Activated T-cell treated with anti-CD3 and anti-CD28 coated beads, Interleukin-2, amount 50 U/mL, for 48 hours (primary cell): ENCODE measurements at places on chromosomes 12 and 14.

GRCh38 chr12:111056618-111057521 is 136.5 kb upstream of the MYL2 start:
- peak; percentile 73 for DNase-seq

GRCh38 chr14:61308198-61308597 is 13.2 kb upstream of the PRKCH start:
- DNase-seq = no peak

GRCh38 chr14:105974902-105975301 is 448.5 kb downstream of the TMEM121 start:
- peak; percentile 84 for DNase-seq

DNA sequence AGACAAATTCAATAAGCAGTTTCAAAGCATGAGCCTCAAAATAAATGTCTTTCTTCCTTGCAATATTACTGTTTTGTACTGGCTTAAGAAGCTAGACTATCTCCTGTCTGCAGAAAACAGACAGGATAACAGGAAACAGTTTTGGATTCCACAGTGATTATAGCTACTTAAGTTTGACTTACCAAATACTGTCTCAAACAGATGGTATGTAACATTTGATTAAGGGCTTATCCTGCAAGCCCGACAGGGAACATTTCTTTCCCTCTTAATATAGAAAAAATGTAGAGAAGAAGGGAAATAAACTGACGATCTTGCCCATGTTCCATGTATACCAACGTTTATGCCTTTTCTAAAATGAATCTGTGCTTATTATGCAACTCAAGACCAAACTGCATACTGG is 179.9 kb upstream of the EEA1 start:
- no peak for DNase-seq

DNA sequence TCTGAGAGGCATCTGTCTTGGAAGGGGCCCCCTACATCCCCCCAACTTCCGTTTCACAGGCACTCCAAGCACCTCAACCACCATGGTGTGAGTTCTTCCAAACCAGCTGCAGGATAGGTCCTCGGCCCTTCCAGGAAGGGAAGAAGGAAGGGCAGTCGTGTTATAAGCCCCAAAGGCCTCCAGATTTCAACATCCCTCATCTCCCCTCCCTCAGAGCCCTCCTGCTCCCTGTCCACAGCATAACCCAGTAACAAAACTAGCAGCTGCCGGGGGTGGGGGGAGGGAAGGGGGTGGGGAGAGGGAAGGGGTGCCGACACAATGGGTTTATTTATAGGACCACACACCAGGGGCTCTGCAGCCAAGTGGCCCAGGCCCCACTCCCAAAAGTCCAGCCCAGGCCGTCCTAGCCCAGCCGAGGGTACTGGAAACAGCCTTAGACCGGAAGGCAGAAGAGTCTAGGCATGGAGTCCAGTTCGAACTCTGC is 18.3 kb downstream of the NCKAP5L start:
- DNase-seq = no peak

GRCh38 chr14:99413172-99413571 is 67.5 kb downstream of the SETD3 start:
- no peak for DNase-seq

DNA sequence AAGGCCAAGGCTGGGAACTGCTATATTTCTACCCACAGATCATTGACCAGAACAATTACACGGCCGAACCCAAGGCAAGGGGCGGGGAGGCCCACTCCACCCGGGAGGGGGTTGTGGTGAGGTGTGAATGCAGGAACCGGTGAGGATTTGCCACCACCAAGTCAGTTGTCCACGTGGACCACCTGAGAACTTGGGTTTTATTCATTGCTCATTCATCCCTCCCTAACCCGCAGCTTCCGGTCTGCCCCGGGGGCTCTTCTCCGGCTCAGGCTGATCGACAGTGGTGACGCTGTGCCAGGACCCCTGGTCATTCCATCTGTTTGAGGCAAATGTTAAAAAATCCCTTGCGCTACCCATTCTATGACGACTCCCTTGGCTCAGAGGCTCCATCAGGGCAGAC is 127.7 kb upstream of the RTL1 start:
- no peak for DNase-seq

DNA sequence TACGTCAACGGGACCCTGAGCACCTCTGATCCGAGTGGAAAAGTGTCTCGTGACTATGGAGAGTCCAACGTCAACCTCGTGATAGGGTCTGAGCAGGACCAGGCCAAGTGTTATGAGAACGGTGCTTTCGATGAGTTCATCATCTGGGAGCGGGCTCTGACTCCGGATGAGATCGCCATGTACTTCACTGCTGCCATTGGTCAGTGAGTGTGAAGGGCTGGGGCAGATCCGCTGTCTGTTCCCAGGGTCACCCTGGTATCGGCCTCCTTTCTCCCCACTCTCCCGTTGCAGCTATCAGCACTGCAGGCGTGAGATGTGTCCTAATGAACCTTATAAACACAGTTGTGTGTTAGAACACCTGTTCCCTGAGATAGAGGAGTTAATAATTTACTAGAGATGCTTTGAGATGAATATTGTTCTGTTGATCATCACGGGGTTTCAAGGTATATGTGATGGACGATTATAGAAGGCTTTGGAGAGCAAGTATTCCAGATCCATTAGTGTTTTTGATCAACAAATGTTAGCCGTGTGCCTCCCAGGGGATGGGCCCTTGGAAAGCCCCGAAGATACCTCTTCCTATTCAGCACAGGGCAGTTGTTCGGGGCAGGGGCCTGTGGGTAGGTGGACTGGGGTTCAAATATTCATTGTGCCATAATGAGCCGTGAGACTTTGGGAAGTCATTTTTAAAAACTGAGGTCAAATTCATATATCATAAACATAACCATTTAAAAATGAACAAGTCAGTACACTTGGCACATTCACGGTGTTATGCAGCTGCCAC is 33.6 kb downstream of the ADGRD1 start:
- no peak for DNase-seq

DNA sequence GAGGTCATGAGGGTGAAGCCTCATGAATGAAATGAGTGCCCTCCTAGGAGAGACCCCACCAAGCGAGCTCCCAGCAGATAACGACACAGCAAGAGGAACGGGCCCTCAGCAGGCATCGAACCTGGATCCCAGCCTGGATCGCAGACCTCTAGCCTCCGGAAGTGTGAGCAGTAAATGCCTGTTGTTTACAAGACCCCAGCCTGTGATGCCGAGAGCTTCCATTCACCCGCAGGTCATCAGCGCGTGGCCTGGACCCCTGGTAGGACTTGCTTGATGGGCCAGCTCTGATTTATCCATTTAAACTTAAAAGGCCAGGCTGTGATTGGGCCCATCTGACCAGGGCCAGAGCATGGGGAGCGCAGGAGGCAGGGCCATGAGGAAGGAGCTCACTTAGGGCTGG is 7.0 kb downstream of the TMEM179 start:
- no peak for DNase-seq
